AG04450 (cell line): ENCODE measurements at places on chromosomes 7 and 10.

GRCh38 chr10:61837755-61838171 lies 63.7 kb upstream of the ARID5B start:
- DNase-seq = no peak

DNA sequence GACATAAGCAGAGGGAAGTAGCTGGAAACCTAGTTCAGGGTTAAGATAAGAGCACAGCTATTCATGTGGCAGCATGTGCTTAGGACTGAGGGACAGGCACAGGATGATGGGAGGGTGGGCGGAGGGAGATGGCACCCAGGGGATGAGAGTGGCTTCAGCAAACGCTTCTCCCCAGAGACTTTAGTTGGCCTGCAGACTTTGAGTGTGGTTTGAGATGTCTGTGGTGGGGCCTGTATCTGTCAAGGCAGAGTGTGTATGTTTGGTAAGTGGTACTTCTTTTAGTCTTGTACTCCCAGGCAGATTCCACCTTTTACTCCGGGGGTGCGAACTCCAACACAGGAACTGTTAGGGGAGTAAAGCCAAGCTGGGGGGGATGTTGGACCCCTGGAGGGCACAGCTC lies 88.9 kb downstream of the WDFY4 start:
- DNase-seq = no peak

GRCh38 chr10:69780077-69780476 lies 21.6 kb upstream of the COL13A1 start:
- no peak for DNase-seq

DNA sequence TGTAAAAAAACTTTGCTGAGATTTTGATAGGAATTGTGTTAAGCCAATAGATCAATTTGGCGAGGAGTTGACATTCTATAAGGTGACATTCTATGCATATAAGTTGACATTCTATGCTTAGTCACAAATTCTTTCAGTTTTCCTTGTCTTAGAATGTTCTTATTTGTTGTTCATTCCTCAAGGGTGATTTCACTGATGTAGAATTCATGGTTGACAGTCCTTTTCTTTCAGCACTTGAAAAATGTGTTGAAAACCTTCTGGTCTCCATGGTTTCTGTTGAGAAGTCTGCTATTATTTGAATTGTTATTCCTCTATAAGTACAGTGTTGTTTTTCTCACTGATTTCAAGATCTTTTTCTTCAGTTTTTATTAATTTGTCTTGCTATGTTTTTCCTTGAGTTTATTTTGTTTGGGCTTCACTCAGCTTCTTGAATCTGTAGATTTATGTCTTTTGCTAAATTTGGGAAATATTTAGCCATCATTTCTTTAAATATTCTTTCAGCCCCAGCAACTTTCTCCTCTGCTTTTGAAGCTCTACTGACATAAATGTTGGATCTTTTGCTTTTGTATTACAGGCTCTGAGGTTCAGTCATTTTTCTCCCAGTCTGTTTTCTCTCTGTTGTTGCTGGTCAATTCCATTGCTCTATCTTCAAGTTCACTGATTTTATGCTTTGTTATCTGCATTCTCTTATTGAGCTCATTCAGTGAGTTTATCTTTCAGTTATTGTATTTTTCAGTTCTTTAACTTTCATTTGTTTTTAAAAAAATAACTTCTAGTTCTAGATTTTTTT lies 154.9 kb downstream of the SDK1 start:
- no peak for DNase-seq

- no peak for DNase-seq
Observed at GRCh38 chr10:88853155-88853881, 1.7 kb upstream of the ANKRD22 start.

DNA sequence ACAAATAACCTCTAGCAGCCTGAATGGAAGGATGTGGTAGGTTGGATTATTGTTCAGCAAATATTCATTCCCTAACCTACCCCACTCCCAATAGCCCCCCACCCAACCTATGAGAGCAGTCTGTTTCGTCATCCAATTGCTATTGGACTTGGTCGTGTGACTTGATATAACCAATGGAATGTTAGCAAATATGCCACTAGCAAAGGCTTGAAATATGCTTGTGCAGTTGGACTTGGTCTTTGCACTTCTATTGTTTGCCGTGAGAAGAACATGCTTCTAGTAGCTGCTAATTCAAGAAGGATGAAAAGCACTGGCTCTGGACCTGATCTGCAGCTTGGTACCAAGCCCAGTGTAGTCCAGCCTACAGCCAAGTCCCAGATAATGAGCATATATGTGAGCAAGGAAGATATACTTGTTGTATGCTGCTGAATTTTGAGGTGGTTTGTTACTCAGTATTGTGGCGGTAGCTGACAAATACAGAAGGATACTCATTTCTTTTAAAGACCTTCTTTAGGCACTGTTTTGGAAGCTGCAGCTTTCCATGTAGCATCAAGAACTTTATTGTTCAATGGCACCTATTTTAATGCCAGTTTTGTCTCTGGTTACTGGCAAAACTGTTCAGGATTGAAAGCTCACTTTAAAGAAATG lies 180.4 kb downstream of the EXOC4 start:
- no peak for DNase-seq

GRCh38 chr10:124288928-124289850 lies 129.5 kb downstream of the OAT start:
- DNase-seq = no peak

DNA sequence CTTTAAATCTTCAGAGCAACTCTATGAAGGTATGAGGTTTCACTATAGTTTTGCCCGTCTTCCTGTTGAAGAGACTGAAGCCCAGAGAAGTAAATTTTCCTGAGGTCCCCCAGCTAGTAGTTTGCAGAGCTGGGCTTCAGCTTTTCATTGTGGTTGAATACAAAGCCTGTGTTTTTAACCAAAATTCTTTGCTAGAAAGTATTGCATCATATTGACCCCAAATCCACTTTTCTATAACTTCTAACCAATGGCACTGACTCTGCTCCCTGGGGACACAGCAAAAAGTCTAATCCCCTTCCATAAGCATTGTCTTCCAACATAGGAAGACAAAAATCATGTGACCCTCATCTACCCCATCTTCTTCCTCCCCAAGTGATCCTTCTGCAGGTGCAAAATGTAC lies 93.0 kb downstream of the KCNMA1 start:
- no peak for DNase-seq

DNA sequence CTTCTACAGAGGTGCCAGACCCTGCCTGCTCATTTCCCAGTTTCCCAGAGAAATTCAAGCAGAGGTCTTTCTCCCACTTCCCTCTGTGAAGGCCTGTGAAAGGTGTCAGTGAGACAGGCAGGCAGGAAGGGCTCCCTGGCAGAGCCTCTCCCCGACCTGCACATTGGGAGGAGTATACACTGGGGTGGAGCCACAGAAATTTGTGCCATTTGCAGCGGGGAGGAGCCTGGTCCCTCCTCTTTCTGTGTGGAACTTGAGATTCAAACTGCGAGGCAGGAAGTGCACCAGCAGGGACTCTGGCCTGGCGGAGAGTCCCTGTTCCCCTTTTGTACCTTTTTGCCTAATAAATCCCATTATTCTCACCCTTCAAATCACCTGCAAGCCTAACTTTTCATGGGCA lies 54.6 kb upstream of the OPN4 start:
- DNase-seq = no peak

DNA sequence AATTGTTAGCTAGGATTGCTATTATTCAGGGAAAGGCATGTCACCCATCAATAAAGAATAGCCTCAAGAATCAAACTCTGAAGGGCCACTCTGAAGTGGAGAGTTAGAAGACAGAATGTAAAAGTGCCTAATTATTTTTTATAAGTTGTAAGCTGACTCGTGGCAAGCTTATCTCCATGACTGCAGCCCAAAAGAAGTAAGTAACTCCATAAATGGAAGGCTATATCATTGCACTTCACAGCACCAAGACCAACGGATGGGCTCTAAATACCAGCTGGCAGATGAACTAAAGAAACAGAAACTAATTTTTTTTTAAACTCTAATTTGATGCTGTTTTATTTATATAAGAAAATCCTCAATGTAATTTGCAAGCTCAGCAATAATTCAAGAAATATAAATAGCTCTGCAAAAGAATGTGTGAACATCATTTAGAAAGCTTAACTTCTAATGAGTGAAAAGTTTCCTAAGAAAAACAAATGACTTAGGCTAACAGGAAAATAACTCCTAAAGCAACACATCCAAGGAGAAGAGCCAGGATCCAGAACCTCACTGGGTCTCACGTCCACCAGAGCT lies 165.5 kb downstream of the SNX13 start:
- no peak for DNase-seq
